ENCODE measurements at places on chromosomes 1 and 21. TPM values are rescaled to one million over a fixed set of nuclear protein-coding genes. Genes with fewer than 3 reads are reported as not detected.

SPAG17 gene
- not detected for total RNA-seq

SPRR2D gene
- total RNA-seq: not detected

IGSF9 gene
- total RNA-seq: 0.13 TPM

MROH9 gene
- not detected for total RNA-seq

CASQ2 gene
- total RNA-seq: 1.5 TPM

C4BPA gene
- total RNA-seq: not detected

CSMD2 gene
- total RNA-seq: 1.3 TPM

USH2A gene
- not detected for total RNA-seq
